ENCODE measurements at places on chromosomes 12 and 14. TPM values are rescaled to one million over a fixed set of nuclear protein-coding genes. Genes with fewer than 3 reads are reported as not detected.

GRCh38 chr12:129811963-129812362, 91.9 kb downstream of the TMEM132D start:
- no peak for DNase-seq

DNA sequence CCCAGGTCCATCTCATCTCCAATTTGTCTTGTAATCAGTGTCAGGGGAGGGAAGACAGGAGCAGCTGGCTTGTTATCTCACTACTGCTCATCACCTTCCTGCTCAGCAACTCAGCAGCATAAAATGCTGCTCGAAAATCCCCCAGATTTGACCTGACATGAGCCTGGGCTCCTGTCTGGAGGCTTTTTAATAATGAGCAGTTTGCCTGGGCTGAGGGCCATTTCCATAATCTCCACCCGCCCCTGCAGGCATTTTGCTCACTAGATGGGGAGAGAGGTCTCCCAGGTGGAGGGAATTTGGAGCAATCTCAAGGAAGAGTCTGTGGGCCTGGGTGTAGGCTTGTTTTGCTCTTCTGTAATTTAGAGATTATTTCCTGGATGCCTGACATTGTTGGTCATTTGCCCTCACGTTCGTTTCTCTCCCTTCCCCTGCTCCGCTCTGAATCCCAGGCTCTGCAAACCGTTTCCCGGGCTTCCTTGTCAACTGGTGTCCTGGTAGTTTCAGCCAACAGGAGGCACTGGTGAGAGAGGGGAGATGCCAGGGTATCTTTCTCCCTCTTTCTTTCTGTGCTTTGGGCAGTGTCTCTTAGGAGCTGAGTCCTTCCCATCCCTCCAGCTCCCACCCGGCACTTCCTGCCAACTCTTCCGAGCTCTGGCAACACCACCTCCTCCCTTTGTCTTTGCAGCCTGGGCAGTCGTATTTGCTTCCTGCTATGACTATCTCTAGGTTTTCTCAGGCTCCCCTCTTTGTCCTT, 299.2 kb downstream of the GLT1D1 start:
- DNase-seq: no peak

GRCh38 chr12:12046401-12046800, 24.3 kb upstream of the BCL2L14 start:
- no peak for DNase-seq

DNA sequence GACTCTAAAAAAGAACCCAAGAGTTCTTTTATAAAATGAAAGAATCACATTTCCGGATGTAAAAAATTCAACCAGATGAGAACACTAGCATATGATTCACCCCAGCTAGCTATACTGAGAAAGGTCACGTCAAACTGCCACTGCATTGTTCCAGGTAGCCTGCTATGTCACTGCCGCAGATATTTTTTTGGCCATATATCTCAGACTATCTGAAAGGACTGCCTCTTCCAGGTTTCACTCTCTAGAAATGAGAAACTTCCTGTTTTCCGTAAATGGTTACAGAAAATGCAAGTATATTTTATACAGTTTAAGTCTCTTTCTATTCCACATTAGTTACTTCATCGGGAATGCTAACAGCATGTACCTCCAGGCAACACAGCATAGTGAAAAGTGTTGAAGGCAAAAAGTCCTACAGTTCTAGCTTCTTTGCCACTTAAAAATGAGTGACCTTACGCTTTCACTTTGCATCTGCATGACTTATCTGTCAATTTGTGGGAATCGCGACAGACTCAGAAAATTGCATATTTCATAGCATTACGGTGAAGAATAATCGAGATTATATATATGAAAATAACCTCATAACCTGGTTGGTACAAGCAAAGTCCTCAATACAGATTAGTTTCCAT, 105.2 kb downstream of the MED13L start:
- no peak for DNase-seq

GRCh38 chr12:6469609-6470374, 685 bp downstream of the VAMP1 start:
- DNase-seq: peak; percentile 10

The TMEM132C gene
- not detected for polyA plus RNA-seq

GRCh38 chr12:12723681-12724420, 6.7 kb downstream of the CDKN1B start:
- DNase-seq: peak; percentile 39

GRCh38 chr14:40697231-40697630, 909.4 kb upstream of the LRFN5 start:
- no peak for DNase-seq

GRCh38 chr14:21219561-21220111, 49.6 kb downstream of the HNRNPC start:
- no peak for DNase-seq

GRCh38 chr12:109085590-109085989, 7.7 kb downstream of the ALKBH2 start:
- no peak for DNase-seq

The CPNE6 gene
- not detected for polyA plus RNA-seq

- DNase-seq: no peak
These were observed 29.3 kb upstream of the TMCC3 start for GRCh38 chr12:94679554-94680195.

DNA sequence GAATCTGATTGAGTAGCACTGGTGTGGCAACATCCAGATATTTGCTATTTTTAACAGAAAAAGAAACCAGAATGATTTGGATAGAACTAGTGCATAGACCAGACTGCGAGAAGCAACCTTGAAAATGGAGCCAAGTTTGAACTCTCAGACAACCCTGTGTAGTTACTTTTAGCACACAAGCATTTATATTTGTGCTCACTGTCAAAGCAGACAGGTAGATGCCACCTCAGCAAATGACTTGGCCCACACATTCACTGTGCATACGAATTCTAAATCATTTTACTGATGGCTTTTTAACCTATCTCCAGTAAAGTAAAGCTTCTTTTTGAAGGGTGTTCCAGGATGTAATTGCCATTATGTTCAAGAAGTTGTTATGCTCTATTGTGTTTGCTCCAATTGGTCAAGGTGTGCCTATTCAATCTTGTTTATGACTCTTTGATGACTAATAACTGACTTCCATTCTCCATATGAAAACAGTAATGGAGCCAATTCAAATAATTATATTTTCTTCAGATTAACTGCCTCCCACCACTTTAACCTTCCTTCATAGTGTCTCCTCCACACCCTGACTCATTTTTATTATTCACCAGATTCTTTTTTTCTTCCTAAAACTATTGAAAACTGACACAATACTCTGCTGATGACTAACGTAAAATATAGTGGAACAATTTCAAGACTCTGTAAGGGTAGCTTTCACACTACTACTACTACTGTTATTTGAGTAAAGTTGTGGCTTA, 138.5 kb downstream of the CCER1 start:
- peak; percentile 78 for DNase-seq

The ADAM21 gene
- 0.36 TPM for polyA plus RNA-seq

DNA sequence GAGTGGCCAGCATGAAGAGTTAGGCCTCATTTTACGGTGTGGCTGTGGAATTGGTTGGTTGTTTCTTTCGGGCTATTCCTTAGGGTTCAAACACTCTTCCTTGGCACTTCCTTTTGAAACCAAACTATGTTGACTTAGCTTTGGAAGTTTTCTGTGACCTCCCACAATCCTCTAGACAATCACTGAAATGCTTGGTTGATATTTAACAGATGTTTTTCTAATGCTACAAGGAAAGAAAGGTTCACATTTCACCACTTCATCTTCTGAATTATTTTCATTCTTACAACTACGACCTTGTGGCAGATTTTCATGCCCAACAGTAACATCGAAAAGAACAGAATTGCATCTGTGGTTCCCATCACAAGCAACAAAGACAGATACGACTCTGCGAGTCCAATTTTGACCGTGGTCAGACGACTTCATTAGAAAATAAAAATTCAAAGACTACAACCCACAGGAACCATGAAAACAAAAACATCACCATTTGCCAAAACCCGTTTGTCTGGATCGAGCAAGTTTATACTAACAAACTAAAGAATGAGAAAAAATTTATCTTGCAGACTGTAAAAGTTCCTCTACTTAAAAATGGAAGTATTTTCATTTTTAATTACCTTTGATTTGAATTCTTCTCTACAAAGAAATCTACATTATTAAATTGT, 16.9 kb downstream of the PRKAB1 start:
- no peak for DNase-seq

DNA sequence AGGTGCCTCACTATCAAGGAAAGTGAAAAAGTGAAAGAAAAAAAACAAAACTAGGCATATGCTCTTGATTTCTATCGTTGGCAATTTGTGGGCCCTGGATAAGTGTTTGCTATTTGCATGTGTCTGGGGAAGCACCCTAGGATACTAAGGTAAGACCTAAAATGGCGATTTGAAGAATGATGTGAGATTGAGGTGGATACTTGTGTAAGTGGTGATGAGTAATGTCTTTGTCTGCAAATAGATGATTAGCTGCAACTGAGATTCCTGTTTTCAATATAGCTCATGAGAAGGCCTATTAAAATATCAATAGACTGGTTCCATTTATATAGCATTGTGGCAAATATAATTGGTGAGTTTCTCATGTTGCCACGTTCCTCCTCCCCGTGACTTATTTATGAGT, 261.7 kb downstream of the NEDD1 start:
- DNase-seq: no peak

GRCh38 chr12:51533799-51534198, 57.2 kb upstream of the SCN8A start:
- peak; percentile 31 for DNase-seq

DNA sequence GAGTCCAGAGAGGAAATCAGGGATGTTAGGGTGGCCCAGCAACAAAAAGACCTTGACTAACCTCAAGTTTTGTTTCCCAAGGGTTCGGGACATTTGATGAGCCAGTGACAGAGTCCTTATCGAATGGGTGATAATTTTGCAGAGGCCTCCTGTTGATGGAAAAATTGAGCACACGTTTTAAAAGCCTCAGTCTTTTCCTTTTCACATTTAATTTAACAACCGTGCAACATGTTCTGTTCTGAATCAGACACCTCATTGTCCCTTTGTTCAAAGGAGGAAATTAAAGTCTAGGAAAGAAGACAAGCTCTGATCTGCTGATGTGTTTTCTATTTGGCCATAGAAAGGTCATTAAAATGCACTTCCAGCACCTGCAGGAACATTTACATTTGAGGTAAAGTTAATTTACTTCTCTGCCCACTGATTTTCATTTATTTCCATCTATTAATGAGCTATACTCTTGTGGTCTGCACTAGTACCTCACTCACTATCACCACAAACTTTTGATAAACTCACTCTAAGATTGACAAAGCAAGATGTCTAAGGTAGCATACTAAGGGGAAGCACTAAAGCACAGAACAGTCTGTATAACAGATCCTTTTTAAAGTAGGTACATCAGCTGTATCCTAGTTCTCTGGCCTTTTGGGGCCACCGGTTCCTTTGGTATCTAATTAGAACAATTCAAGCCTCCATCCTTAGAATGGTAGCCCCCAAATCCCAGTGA, 147.0 kb downstream of the RPAP3 start:
- no peak for DNase-seq

- DNase-seq: no peak
These were observed 948.7 kb upstream of the SEL1L start for GRCh38 chr14:82482345-82482744.

GRCh38 chr12:54891717-54892478, 37.6 kb downstream of the MUCL1 start:
- no peak for DNase-seq

DNA sequence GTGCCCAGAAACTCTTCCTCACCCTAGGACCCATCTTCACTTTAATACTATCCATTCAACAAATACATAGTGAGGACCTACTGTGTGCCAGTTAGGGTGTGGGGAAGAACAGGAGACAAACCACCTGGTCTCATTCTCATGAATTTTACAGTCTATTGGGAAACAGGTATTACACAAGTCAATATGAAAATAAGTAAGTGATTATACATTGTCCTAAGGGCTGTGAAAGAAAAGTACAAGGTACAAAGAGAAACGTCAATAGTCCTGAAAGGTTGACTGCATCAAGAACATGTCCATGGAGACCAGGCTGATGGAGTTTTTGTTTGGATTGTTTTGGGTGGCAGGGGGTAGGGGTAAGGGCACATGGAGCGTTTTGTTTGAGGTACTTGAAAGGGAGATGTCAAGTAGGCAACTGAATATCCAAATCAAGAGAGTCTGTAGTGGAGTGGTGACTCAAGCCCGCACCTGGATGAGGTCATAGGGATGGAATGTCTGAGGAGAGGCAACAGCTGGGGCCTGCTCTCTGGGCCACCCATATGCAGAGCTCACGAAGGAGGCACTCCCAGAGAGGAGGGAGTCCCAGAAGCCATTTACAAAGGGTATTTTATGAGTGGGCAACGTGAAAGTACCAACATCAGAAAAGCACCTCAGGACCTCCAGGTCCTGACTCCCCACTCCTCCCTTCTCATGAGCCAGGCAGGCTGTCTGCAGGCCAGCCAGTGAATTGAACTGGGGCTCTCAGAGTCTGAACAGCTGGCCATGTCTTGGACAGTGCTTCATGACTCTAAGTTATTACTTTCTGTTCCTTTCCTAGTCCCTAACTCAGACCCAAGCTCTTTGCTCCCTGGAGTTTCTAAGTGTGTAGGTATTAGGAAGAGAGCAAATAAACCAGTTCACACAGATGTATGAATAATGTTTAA, 272.0 kb downstream of the ZFP36L1 start:
- peak; percentile 44 for DNase-seq

DNA sequence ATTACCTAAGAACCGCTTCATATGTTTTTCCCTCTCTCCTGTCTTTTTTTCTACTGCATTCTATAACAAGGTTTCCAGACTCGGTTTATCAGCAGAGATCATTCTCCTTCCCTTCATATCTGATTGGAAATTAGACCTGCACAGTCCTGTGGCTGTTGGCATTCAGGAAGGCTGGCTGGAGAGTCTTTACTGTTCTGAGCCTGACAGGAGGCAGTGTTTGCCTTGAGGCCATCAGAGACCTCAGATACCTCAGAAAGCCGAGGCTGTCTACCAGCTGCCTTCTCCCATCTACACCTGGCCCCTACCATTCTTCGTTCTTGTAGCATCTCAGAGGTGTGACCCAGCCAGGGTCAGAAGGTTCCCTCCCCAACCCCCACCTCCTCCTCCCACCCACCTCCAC, 182.0 kb downstream of the CAND1 start:
- DNase-seq: no peak

The GLIPR1L1 gene
- polyA plus RNA-seq: not detected

- no peak for DNase-seq
These were observed 16.6 kb upstream of the EEA1 start for GRCh38 chr12:92945659-92946220.

The IL22 gene
- polyA plus RNA-seq: not detected

DNA sequence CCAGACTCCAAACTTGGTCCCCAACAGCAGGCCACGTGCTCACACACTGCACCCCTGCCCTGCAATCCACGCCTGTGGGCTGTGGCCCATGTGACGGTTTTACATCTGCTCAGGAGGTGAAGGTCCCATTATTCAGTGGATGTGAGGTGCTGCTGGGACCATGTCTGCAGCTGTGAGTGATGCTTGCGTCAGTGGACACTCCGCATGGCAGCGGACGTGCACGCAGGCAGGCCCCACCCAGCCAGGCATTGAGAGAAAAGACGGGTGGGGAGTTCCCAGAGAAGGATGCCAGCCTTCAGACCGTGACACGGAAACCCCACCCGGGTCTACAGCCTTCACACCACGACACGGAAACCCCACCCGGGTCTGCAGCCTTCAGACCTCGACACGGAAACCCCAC, 67.6 kb downstream of the NOC4L start:
- DNase-seq: no peak

The CCDC177 gene
- polyA plus RNA-seq: not detected
